ENCODE measurements at places on chromosomes 5 and 9.
A peak's percentile ranks its signal among the peaks of the same experiment; 100 is the strongest.

- DNase-seq, result no peak
Observed at GRCh38 chr5:134446938-134447337, 35.3 kb upstream of the CDKN2AIPNL start.

DNA sequence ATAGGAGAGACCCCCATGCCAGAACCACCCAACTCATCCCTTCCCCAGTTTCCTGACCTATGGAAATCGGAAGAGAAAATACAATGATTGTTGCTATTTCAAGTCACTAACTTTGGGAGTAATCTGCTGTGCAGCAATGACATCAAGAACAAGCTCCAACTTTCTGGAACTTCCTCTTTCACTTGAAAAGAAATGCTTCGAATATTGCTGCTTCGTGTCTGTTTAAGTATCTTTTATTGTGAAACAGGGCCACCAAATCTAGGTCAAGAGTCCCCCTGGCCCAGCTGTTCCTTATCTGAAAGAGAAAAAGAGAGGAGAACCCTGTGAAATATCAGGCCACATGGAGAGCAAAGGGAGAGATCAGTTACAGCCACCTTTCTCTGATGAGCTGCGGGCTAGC lies 59.4 kb upstream of the DNAH5 start:
- no peak for DNase-seq

DNA sequence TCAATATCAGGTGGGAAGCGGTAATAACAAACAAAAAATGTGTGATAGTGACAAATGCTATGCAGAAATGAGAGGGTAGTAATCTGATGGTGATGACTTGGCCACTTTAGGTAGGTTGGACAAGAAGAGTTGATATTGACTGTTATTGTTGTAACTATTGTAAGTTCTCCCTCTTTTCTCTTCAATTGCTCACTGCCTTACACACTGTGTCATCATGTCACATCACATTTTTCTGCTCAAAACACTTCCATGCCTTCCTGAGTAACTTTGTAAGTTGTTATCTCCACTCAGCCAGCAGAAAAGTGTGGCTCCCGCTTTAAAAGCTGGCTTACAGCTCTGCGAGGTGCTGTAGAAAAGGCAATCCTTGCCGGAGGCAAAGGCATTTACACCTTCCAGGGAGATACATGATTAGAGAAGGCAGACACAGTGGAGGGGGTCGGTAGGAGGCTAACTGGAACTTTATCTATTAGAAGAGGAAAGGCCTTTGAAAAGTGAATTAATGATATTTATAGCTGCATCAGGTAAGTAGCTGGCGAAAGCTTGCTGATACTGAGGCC lies 85.2 kb upstream of the CLINT1 start:
- DNase-seq, result peak; percentile 15

DNA sequence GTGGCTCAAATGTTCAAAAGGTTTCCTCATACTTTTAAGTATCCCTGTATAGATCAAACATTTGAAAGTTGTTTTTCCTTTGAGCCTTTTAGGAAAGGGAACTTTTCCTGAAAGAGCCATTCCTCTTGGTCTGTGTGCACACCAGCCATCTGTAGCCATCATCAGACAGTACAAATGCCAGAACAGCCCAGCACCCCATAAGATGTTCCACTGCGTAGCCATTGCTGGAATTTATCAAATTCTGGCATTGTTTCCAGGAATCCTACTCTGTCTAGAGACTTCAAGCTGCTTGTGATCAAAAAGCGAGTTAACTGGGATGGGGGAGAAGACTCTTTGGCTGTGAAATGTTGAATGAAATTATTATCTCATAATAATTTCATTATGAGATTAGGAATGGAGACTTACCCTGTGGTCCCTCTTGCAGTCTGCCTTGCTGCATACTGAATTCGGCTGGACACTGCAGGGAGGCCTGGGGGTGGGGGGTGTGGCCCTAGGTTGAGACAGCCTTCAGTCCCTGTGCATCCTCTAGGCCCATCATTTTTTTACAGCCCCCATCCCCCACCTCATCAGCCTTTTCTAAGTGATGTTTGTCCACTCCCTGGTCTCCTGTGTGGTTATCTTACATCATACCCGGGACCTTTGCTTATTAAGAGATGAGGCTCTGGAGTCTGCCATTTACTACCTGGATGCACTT lies 99.8 kb downstream of the RALGPS1 start:
- no peak for DNase-seq

DNA sequence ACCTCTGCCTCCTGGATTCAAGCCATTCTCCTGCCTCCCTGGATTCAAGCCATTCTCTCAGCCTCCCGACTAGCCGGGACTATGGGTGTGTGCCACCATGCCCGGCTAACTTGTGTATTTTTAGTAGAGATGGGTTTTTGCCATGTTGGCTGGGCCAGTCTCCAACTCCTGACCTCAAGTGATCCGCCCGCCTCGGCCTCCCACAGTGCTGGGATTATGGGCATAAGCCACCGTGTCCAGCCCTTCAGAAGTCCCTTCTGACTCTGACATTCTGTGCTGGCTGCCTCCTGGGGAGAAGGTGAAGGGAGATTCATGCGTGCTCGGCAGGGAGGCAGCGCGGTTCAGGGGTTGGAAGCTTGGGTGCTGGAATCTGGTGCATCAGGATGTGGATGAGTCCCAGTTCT lies 28.8 kb downstream of the PRRX2 start:
- DNase-seq, result no peak

DNA sequence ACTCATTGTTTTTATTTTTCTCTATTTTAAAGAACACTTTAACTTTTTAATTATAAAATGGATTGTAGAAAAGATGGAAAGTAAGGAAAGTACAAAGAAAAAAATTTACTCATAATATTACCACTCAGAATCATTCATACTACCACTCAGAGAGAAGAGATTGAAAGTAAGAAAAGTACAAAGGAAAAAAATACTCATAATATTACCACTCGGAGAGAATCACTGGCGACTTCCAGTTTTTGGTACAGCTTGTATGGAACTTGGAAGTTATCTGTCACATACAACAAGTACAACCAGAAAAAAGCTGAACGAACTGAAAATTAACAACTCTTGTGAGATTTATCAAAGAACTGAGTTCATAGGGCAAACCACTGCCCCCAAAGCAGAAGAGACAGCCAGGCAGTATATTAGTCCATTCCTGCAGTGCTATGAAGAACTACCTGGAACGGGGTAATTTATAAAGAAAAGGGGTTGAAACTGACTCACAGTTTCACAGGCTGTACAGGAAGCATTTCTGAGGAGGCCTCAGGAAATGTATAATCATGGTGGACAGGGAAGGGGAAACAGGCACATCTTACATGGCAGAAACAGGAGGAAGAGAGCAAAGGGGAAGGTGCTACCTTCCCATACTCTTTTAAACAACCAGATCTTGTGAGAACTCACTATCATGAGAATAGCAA lies 183.9 kb downstream of the SMARCA2 start:
- no peak for DNase-seq

Data from neural progenitor cell (in vitro differentiated cells).